ENCODE measurements at places on chromosomes 11 and 22.

DNA sequence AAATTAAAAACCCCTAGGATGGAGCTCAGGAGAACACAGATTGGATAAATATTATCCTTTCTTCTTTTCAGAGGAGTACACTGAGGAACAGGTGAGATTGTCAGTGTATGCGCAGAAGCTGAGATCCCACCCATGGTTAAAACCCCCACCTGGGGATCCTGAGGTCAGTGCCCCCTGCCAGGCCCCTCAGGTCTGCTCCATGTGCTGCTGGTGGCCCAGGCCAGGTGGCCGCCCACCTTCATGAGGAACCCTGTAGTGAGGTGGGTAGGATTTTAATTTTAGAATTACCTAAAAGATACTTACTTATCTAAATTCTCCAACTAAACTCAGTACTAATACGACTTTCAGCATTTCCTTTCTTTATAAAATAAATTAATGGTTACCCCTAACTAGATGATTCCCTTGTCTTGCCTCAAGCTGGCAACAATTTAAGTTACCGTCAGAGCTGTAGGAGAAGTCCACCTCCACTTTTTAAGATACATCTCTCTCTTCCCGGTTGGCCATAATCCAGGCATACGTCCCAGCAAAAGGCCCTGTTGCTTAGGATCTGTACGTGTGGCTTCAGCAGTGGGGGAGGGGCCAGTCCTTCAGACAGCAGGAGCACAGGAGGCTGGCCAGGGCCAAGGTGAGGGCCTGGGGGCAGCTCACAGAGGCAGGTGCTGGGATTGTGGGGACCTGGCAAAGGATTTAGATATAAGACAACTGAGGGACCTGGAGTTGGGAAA is 61.5 kb upstream of the PITPNB start:
- no peak for DNase-seq

DNA sequence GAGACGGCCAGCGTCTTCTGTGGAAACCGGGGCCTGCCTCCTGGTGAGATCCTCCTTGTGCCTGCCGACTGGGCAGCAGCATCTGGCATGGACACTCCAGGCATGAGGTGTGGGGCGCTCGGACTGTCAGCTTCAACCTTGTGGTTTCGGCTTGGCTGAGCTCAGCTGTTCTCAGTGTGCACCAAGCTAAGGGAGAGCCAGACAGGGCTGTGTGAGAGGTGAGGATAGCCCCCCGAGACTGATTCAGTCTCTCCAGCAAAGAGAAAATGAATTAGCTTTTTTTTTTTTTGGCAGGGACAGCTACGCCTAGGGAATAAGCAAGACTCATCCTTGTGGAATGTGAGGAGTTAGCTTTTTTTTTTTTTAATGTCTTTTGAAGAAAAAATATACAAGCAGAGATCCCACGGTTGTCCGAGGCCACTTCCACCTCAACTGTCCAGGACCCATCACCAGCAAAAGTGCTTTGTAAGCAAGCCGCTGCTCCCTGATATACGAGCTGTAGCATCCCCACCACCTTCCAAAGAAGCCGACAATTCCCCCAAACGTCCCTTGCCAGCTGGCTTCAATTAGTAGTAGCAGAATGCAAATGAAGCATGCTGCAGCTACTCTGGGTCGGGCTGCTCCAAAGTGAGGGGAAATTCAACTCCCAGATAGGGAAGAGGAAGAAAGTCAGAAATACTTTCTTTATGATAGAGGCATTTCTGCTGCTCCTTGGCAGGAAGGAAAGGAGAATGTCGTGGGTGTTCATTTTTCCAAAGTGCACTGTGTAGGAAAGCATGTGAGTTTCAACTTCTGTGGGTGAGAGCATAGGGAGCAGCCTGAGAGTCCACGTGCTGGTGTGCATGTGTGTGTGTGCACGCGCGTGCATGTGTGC is 9.7 kb upstream of the THY1 start:
- no peak for DNase-seq

DNA sequence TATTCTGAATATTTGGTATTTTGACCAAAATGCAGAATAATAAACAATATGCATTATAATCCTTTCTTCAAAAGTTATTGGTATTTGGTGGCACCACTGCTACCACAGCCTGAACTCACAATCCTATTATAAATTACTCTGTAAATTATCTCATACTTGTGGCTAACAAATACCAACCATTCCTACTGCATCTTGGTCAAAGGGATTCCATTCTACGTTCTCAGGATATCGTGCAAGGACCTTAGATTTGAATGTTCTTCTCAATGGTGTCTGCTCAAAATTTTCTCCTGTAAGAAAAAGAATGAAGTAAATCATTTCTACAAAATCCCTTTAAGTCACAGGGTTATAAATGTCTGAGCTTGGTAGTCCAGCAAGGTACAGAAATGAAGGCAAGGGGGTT is 58.7 kb downstream of the DENND5A start:
- DNase-seq, result no peak

GRCh38 chr11:69039501-69039900 is 9.2 kb upstream of the TPCN2 start:
- DNase-seq, result no peak

- DNase-seq, result no peak
Measured at GRCh38 chr11:63889344-63889743, 27.6 kb downstream of the RCOR2 start.

GRCh38 chr11:72741849-72742512 is 10.2 kb downstream of the ARAP1 start:
- DNase-seq, result no peak

DNA sequence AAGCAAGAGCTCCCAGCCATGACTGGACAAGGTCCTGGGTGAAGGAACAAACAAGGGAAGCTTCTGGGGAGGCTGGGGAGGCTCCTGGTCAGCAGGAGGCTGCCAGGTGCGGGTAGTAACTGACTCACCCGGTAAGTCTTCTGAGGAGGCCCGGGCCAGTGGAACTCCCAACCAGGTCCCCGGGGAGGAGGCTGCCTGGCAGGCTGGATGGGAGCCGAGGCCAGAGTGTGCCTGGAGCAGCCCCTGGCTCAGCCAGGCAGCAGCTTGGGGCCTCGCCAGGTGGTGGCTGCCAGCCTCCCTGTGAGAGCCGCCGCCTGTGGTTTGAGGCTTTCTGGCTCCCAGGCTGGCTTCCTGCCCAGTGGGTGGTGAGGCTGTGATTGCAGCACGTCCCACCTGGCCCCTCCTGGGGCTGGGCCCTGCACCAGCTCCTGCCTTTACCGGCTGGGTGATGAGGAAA is 46.2 kb downstream of the IGF2 start:
- DNase-seq, result no peak

GRCh38 chr11:130904380-130904779 is 11.9 kb downstream of the SNX19 start:
- DNase-seq, result no peak

GRCh38 chr11:22625448-22626287 is at the start of gene FANCF:
Gene FANCF (minus strand): TSS chr11:22625823. CDS start chr11:22625810, 13 bp downstream.
- DNase-seq, result peak; percentile 99

Measured in suppressor macrophage treated with lipopolysaccharide for 4 hours (primary cell).